Stimulated activated CD4-positive, alpha-beta T cell treated with anti-CD3 and anti-CD28 coated beads, Interleukin-1b, Interleukin-23, amount 100 ng/mL, for 1 hour (primary cell): ENCODE measurements at places on chromosomes 2 and 18.

DNA sequence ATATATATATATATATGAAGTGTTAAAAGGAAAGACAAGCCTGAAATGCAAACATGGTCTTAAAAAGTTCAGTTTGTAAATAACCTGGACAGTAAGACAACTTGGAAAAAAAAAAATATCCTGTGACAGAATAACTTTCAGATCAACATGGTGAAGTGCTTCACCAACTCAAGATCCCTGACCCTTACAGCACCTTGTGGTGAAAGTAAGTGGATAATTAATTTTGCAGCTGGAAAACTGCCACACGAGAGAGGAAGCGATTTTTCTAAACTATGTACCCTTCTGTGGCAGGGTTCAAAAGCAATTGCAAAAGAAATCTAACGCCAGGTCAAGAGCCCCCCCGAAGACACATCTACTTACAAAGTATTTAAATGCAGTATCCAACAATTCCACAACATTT lies 95.8 kb downstream of the PAX3 start:
- DNase-seq: no peak

- no peak for DNase-seq
Measured at GRCh38 chr2:7517088-7517487, 599.9 kb downstream of the RNF144A start.

- no peak for DNase-seq
Measured at GRCh38 chr2:109454304-109454703, 159.5 kb downstream of the SEPTIN10 start.

DNA sequence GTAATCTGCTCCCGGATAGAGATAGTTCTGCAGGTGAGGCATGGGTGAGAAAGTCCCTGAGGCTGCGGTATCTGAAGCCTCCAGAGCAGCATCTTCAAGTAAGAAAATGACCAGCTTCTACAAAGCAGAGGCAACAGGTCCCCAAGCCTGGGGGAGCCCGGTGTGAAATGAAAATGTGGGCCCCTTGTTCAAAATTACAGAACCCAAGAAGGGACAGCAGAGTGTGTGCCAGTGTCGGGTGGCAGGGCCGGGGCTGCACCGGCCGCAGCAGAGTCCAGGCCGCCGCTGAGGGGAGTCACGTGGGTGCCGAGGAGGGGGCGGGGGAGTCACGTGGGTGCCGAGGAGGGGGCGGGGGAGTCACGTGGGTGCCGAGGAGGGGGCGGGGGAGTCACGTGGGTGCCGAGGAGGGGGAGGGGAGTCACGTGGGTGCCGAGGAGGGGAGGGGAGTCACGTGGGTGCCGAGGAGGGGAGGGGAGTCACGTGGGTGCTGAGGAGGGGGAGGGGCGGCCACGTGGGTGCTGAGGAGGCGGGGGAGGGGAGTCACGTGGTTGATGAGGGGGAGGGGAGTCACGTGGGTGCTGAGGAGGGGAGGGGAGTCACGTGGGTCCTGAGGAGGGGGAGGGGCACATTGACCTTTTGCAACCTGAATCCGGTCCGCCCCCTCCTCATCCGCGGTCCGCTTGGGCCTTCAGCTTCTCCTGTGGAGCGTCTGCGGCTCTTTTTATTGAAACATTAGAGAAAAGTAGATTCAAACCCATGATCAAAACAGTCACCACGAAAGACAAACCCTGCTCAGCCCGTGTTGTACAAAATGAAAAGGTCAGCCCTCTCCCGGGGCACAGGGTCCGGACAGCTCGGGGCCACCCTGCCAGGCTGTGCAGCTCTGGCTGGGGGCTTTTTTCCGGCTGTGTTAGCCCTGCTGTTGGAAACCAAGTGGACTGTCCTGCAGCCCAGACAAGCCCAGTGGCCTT lies 10.4 kb downstream of the COLEC11 start:
- no peak for DNase-seq

DNA sequence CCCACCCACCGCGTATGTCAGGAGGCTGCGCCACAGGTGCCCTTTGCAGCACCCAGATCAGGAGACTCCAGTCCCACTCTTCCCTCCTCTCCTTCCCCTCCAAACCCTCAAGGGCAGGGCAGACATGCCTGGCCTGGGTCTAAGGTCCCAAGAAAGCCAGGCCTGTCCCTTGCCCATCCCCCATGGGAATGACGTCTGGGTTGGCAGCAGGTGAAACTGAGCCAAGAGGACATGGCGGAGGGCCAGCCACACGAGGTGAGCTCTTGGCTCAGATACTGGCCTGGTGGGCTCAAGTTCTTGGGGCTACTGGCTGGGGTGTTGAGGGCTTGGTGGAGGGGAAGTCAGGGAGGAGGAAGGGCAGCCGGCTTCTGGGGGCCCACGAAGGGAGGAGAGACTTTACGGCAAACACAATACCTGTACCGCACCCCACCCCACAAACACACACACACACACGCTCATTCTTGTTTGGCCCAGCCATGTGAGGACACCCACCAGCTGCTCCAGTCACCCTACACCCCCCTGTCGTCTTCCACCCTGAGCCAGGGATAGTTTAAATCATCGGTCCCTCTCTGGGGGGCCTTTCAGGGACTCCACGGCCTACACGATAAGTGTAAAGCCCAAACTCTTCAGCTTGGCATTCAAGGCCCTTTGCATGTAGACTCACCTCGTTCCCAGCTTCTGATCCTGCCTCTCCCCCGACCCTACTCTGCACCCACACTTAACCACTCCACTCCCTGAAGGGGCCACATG lies 24.1 kb upstream of the TNS1 start:
- DNase-seq: no peak

GRCh38 chr2:44578471-44579093 lies 216.8 kb downstream of the CAMKMT start:
- DNase-seq: no peak

GRCh38 chr2:36486521-36487044 lies 111.4 kb downstream of the FEZ2 start:
- no peak for DNase-seq

GRCh38 chr2:112622528-112622849 lies 23.2 kb upstream of the SLC20A1 start:
- no peak for DNase-seq

- DNase-seq: no peak
Measured at GRCh38 chr2:36287363-36288275, 68.0 kb upstream of the CRIM1 start.

- DNase-seq: no peak
Measured at GRCh38 chr18:12946549-12947284, 1.1 kb upstream of the SEH1L start.

GRCh38 chr2:12155303-12156051 lies 409.0 kb downstream of the LPIN1 start:
- no peak for DNase-seq

GRCh38 chr2:171180229-171180930 lies 19.7 kb upstream of the TLK1 start:
- DNase-seq: no peak

DNA sequence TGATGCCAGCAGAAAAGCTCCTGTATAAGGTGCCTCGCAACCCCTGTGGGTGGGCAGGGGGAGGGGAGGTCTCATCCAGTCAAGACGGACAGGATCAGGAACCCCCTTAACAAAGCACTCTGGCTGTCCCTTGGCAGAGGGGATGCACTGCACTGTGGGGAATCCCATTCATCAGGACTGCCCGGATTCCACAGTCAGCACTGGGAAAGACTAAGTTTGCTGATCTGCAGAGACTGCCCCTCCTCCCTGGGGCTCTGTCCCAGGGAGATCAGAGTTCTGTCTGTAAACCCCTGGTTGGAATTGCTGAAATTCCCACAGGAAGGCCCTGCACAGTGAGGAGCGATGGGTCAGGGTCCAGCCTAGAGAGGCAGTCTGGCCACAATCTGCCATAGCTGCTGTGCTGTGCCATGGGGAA lies 149.5 kb upstream of the RBBP8 start:
- no peak for DNase-seq

DNA sequence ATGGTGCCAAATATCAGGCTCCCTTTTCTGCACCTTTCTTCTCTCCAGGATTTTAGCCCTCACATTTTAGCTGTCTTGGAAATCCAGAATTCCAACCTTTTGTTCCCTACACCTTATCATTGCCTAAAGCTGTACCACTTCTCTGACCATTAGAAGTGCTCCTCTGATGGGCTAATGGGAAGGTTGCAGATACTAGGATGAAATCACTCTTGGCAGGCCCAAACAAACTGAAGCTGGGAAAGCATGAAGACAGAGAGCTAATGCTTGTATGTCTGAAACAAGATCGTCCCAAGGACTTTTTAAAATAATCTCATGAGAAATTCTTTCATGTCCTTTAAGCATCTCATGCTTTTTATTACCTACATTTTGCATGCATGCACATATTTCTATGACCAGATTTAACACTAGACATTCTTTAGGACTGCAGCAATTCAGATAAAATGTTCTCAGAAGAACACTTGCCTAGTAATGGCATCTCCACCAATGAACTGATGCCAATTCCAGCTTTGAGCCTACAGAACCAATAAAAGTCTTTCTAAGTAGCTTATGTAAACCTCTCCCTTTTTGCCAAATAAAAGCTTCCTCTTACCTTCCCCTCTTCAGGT lies 98.4 kb upstream of the OSR1 start:
- DNase-seq: no peak

GRCh38 chr2:189347540-189347939 lies 93.7 kb upstream of the WDR75 start:
- no peak for DNase-seq

DNA sequence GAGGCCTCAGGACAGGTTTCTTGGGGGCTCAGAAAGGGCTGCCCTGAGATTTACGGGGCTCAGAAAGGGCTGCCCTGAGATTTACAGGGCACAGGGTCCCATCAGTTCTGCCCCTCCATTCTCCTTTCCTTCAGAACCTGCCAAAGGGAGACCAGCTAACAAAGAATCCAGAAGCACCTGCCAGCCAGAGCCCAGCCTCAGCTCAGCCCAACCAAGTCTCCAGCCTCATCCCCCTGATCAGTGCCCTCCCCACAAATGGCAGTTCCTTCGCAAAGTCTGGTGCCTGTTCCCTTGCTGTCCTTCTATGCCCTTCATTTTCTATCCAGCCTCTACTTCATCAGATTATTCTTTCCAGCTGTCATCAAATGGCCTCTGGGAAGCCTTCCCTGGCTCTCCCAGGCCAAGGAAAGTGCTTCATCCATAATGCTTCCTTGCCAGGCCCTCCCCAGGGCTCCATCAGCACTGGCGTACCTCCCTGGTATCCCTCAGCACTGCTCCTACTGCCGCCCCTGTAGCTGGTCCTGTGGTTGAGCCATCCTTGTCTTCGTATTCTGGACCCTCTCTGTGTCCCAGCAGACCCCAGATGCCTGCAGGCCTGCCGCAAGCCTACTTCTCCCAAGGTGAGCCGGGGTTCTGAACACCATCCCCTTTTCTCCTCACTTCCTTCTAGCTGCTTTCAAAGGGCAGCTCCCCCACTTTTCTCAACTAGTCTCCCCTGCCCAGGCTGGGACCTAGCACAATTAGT lies 96.2 kb upstream of the EPAS1 start:
- no peak for DNase-seq

DNA sequence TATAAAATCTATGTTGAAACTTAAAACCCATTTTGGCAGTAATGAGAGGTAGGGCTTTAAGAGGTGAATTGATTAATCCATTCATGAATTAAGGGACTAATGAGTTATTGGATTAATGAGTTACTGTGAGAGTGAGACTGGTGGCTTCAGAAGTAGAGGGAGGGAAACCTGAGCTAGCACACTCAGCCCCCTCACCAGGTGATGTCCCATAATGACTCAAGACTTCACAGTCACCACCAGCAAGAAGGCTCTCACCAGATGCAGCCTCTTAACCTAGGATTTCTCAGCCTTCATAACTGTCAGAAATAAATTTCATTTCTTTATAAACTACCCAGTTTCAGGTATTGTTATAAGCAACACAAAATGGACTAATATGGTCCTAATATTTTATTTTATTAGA lies 621.7 kb upstream of the ACVR2A start:
- no peak for DNase-seq

GRCh38 chr2:60679036-60679780 lies 76.9 kb upstream of the PAPOLG start:
- no peak for DNase-seq

DNA sequence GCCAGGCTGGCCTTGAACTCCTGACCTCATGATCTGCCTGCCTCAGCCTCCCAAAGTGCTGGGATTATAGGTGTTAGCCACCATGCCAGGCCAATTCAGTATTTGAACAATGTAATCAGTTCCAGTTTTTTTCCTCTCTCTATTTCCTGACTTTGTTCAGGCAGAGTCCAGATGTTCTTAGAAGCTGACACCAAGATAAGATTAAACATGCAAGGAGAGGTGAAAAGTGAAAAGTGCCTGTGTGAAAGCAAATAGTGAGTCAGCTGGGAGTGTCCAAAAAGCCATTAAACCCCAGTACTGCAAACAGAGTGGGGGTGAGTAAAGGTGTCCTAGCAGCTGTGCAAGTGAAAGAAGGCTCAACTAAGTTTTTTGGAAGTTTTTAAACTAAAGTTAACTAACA lies 231.5 kb downstream of the PTH2R start:
- no peak for DNase-seq

DNA sequence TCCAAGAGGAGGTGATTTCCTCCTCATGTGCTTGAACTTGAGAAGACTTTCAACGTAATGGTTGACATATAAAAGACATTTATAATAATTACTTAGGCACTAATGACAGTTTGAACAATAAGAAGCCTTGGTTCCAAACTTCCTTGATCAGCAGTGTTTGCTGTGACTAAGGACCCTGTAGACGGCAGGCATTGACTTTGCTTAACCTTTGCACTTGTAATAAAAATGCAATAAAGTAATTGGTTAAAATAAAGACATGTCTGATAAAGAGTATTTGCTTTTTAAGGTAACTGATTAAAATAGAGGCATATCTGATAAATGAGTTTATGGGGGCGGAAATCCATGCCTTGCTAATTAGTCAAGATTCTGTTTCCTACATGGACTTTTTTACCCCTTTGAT lies 82.2 kb upstream of the ST8SIA3 start:
- no peak for DNase-seq

GRCh38 chr2:229779650-229780049 lies 65.3 kb upstream of the DNER start:
- DNase-seq: no peak

DNA sequence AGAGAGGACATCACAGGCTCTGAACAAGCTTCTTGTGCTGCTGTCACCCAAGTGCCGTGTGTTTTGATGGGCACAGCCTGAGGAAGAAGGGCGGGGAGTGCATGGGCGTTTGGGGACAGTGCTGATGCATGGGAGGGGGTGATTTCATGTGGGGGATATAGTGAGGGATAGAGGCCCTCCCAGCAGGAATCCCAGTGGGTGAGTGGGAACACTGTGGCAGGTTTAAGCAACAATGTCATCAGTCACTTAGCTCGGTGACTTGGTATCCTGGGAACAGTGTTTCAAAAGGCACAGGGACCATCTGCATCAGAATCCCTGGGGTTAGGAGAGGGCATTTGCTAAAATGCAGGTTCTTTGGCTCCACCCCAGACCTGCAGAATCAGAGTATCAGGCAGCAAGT lies 609 bp downstream of the SIGLEC15 start:
- DNase-seq: no peak
